ENCODE measurements at places on chromosomes 7 and 10. TPM values are rescaled to one million over a fixed set of nuclear protein-coding genes. Genes with fewer than 3 reads are reported as not detected.

VSTM2A gene
- total RNA-seq, result not detected

AUTS2 gene
- 70.3 TPM for total RNA-seq

SPDYE2B gene
- total RNA-seq, result not detected

MAGI2 gene
- total RNA-seq, result 22.2 TPM

MYO1G gene
- total RNA-seq, result under 0.01 TPM

NCF1 gene
- total RNA-seq, result not detected

MYL10 gene
- not detected for total RNA-seq

FAM25C gene
- total RNA-seq, result not detected

CCDC172 gene
- total RNA-seq, result not detected

ITGB8 gene
- 41.0 TPM for total RNA-seq

TUBAL3 gene
- total RNA-seq, result not detected

GPR15LG gene
- total RNA-seq, result not detected

RADIL gene
- 1.0 TPM for total RNA-seq

PDZD7 gene
- 0.91 TPM for total RNA-seq

GPR85 gene
- total RNA-seq, result 0.65 TPM
